Myocyte (in vitro differentiated cells): ENCODE measurements at places on chromosomes 2 and 18. TPM values are rescaled to one million over a fixed set of nuclear protein-coding genes. Genes with fewer than 3 reads are reported as not detected.

Gene IL1F10
- not detected in 2 replicates for total RNA-seq

Gene ACOXL
- total RNA-seq, result not detected in 2 replicates

Gene GTF2A1L
- 0.57 and 0.80 TPM in 2 replicates for total RNA-seq

Gene POLE4
- 16.5 and 16.7 TPM in 2 replicates for total RNA-seq

Gene HYCC2
- total RNA-seq, result 5.3 and 9.9 TPM in 2 replicates

Gene ACMSD
- total RNA-seq, result not detected in 2 replicates

Gene TP53I3
- 61.8 and 66.8 TPM in 2 replicates for total RNA-seq

Gene RPE
- total RNA-seq, result 37.8 and 63.0 TPM in 2 replicates

Gene RBM43
- total RNA-seq, result 4.8 and 8.3 TPM in 2 replicates

Gene MOGAT1
- total RNA-seq, result not detected in 2 replicates

Gene KCNG2
- 0.08 and 0.42 TPM in 2 replicates for total RNA-seq

Gene EML6
- 3.5 and 29.7 TPM in 2 replicates for total RNA-seq

Gene SLC5A7
- total RNA-seq, result not detected in 2 replicates
